ENCODE measurements at places on chromosomes 4 and X. TPM values are rescaled to one million over a fixed set of nuclear protein-coding genes. Genes with fewer than 3 reads are reported as not detected.

DNA sequence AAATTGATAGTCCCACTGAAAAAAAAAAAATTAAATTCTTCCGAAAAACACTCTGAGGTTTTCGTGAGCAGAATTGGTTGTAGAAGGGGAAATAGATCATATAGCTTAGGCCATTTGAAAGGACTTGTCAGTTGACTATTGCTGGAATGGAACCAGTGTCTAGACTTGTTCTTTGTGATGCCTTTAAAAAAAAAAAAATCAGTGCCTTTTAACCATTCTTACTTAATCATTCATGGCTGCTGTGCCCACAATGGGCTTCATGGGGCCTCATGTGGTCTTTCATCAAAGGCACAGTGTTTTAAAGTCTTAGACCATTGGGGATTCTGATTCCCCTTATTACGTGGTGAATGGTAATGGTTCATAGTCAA lies 139.3 kb downstream of the AFF1 start:
- DNase-seq: no peak

GRCh38 chr4:26217961-26218676 lies 102.7 kb upstream of the RBPJ start:
- peak; percentile 24 for DNase-seq

- no peak for DNase-seq
Observed at GRCh38 chr4:37882665-37883296, 8.1 kb upstream of the TBC1D1 start.

DNA sequence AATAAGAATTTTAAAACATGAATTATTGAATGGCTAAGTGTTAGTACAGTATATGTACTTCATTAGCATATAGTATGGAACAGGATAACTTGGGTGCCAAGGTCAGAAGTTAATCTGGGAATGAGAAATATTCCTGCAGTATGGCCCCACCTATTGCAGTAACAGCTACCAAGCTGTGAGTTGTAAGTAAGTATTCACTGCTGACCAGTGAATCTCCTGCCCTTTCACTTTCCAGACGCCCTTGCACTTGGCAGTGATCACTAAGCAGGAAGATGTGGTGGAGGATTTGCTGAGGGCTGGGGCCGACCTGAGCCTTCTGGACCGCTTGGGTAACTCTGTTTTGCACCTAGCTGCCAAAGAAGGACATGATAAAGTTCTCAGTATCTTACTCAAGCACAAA lies 105.1 kb downstream of the NFKB1 start:
- no peak for DNase-seq

TMPRSS11D gene
- not detected for polyA plus RNA-seq

DMRTC1B gene
- polyA plus RNA-seq: not detected

TRPC5OS gene
- polyA plus RNA-seq: not detected
